ENCODE measurements at places on chromosomes 3 and 15.

- no peak for DNase-seq
Measured at GRCh38 chr15:90211440-90212143, 10.5 kb downstream of the SEMA4B start.

- DNase-seq = no peak
Measured at GRCh38 chr15:90623854-90624253, 93.3 kb upstream of the BLM start.

DNA sequence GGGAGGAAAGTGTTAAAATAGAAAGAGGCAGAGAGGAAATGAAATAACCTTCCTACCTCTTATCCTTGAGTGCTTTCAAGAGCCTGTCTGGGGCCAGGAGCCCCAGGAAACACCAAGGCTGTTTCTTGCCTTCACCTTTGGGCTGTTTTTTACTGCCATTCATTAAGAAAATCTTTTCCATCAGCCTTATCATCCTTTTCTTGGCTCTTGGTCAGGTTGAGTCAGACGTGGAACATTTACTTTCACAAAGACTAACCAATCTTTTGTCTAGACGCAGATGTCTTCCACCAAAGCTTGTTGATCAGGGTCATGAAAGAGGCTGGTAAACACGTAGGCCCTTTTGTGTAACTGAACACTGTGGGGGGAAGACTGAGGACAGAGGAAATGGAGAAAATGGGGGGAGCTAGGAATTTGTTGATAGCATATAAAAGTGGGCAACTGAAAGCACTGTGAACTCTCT lies 151.0 kb upstream of the THBS1 start:
- no peak for DNase-seq

- DNase-seq = no peak
Measured at GRCh38 chr15:74275957-74276356, 39.8 kb downstream of the CCDC33 start.

GRCh38 chr15:69983696-69984265 lies 113.9 kb downstream of the TLE3 start:
- DNase-seq = peak; percentile 76

GRCh38 chr3:58088501-58088900 lies 80.3 kb downstream of the FLNB start:
- no peak for DNase-seq

- DNase-seq = no peak
Measured at GRCh38 chr3:172378439-172378838, 69.8 kb downstream of the GHSR start.

DNA sequence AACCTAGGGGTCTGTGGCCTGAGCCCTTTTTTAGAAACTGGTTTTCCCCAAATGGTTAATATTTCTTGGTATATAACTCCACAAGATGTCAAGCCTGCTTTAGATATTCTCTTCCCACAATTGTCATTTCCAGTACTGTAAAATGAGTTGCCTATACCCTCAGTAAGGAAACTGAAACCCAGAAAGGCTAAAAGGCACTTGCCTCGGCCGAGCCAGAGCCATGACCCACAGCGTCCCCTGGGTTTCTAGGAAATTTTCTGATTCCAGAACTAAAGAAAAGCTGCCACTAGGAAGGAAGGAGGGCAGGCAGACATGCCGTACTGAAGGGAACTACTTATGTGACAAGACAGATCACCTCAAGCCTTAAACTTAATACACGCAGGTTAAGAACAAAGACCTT lies 59.1 kb downstream of the ATP8B4 start:
- DNase-seq = no peak
